MCF 10A (cell line): ENCODE measurements at places on chromosomes 5 and 9.

- DNase-seq = peak; percentile 33
Observed at GRCh38 chr5:125835293-125836172, 587.7 kb upstream of the GRAMD2B start.

DNA sequence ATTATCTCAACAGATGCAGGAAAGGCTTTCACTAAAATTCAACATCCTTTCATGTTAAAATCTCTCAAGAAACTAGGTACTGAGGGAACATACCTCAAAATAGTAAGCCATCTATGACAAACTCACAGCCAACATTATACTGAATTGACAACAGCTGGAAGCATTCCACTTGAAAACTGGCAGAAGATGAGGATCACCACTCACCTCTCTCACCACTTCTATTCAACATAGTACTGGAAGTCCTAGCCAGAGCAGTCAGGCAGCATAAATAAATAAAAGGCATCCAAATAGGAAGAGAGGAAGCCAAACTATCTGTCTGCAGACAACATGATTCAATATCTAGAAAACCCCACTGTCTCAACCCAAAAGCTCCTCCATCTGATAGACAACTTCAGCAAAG, 203.6 kb upstream of the GRAMD2B start:
- DNase-seq = no peak

GRCh38 chr9:122133984-122134535, 25.5 kb downstream of the NDUFA8 start:
- DNase-seq = no peak

DNA sequence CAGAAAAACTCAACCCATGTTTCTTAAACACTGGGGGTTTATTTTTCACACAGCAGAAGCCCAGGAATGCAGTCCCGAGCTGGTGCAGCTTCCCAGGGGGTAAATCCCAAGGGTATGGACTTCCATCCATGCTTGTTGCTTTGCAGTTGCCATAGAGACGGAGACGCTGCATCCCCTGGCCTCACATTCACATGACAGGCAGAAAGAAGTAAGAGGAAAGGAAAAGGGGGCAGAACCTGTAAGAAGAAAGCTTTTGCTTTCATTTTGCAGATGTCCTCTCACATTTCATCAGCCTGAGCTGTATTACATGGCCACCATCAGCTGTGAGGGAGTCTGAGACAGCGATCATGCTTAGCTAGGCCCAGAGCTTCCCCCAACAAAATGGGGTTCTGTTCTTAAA, 321.0 kb downstream of the AGTPBP1 start:
- DNase-seq = no peak

DNA sequence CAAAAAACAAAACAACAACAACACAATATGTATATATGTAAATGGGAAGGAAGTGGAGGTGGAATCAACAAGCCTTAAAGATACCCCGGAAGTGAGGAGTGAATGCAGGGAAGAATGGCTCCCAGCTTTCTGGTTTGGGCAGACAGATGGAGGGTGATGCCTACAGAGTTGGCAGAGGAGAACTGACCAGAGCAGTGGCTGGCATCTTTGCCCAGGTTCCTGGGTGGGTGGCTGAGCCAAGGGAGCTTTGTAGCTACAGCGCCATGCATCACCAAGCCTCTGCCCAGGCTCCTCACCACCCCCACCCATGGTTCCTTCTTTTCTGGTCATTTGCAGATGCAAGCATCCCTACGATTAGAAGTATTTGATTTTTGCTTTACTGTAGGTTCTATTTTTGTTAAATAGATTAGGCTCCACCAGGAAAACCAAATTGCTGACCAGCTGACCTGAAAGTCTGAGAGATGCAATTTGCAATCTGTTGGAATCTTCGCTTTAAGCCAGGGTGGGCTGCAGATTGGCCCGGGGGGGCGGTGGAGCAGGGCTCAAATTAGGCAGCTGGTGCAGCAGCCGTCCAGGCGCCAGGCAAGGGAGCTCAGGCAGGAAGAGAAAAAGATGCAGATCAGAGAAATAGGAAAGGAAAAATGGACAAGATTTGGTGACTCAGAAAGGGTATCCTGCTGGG, 163.3 kb upstream of the TBC1D2 start:
- DNase-seq = no peak

DNA sequence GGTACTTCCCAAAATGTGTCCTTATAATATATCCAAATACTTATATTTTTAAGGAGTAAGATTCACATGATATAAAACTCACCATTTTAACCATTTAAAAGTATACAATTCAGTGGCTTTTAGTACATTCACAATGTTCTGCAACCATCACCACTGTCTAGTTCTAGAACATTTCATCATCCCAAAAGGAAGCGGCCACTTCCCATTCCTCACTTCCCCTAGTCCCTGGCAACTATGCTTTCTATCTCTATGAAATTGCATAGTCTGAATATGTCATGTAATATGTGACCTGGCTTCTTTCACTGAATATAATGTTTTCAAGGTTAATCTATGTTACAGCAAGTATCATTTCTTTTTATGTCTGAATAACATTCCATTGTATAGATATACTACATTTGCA, 615.1 kb upstream of the SGCD start:
- DNase-seq = no peak

- peak; percentile 93 for DNase-seq
Observed at GRCh38 chr5:13985731-13986418, 41.4 kb upstream of the DNAH5 start.

GRCh38 chr5:150085950-150086715, at the start of gene CSF1R:
CSF1R (minus strand) TSS chr5:150086554; CDS start chr5:150086427, 127 bp downstream.
- no peak for DNase-seq

GRCh38 chr9:89998633-89999032, 393.8 kb downstream of the GADD45G start:
- DNase-seq = no peak

- peak; percentile 97 for DNase-seq
Observed at GRCh38 chr5:19534751-19535150, 453.2 kb downstream of the CDH18 start.

DNA sequence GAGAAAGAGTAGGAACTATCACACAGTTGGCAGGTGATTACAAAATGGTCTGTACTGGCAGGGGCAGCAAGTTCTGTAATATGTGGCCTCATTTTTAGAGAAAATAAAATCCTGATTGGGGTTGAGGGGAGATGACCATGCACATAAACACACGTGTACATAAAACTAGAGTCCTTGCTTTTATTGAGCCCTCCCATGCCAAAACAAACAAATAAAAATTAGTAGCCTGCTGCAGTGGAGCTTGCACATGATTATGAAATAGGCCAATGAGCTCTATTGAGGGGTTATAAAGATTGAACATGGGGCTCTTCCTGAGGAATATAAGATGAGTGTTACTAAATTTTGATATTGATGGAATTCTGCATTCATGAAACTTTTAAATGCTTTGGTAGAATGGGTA, 248.4 kb downstream of the ELAVL2 start:
- no peak for DNase-seq

GRCh38 chr5:148595697-148596096, 58.6 kb downstream of the HTR4 start:
- no peak for DNase-seq

DNA sequence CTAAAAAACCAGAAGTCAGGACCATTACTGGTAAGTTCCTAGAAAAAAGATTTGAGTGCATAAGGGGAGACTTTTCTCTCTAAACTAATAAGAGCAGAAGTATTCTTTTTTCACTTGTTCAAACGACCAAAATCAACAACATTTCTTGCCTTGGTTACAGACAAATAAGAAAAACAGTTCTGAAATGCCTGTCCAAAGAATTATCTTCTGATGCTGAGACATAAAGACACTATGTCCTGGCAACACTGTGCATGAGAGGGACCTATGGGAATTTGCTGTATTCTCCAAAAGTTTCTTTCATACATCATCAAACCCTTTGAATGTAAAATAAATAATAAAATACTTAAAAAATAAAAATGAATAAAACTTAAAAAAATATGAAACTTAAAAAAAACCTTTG, 50.4 kb downstream of the ZNF474 start:
- no peak for DNase-seq

DNA sequence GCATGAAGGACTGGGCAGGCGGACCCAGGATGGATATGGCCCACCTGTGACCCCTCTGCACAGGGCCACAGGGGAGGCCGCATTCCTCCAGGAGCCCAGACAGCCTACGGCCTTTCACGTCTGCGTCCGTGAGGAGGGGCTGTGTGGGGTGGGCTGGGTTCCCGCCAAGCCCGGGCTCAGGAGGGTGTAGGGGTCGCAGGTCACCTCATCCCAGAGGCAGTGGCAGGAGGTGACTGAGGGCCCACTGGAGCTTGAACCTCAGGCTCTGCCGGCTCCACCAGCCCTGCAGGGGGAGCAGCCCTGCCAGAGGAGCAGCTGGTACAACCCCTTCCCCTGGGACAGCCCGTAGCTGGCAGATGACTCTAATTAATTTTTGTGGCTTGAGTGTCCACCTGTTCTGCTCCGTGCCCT, 40.7 kb upstream of the CACNA1B start:
- no peak for DNase-seq

- DNase-seq = peak; percentile 6
Observed at GRCh38 chr9:127027694-127028093, 94.7 kb downstream of the ANGPTL2 start.

- DNase-seq = no peak
Observed at GRCh38 chr9:87783180-87783579, 57.3 kb downstream of the CTSL start.

- peak; percentile 87 for DNase-seq
Observed at GRCh38 chr5:178279723-178280438, 47.3 kb upstream of the PHYKPL start.

GRCh38 chr5:59274106-59274636, 619.4 kb downstream of the PDE4D start:
- no peak for DNase-seq

GRCh38 chr9:128034821-128035652, 32.1 kb downstream of the NAIF1 start:
- DNase-seq = peak; percentile 88

DNA sequence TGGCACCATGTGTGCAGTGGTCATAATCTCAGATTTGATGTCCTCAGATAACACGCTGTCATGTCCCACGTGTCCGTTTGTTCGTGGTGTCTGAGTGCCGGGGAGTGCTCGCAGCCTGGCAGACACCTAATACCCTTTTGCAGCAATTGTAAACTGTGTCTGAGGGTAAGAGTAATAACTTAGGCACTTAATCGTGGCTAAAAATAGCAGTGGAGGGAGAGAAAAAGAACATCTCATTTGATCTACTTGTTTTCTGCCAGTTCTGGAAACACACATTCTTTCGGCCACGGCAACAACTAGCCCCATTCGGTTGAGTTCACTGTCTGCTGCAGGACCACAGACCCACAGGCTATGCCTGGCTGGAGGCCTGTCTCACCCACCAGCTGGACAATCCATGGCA, 16.5 kb downstream of the ADCY2 start:
- DNase-seq = no peak

GRCh38 chr5:121199216-121199999, 652.3 kb upstream of the FTMT start:
- DNase-seq = peak; percentile 69

DNA sequence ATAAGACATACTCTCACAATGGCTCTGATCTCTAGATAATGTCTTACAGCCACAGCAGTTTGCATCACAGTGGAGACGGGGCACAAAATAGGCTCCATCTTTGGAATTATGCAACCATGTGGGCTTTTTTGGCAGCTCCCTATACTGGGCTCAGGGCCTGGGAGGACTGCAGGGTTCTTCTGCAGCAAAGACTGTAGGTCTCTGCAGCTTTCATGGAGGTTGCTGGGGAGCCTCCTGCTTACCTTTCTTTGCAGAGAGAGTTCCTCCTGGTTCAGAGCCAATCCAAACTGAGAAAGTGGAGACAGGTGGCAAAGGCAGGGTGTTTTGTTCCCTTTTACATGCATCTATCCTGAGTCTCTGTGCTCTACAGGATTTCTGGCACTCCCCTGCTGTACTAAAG, 558.0 kb downstream of the TLR4 start:
- DNase-seq = no peak

DNA sequence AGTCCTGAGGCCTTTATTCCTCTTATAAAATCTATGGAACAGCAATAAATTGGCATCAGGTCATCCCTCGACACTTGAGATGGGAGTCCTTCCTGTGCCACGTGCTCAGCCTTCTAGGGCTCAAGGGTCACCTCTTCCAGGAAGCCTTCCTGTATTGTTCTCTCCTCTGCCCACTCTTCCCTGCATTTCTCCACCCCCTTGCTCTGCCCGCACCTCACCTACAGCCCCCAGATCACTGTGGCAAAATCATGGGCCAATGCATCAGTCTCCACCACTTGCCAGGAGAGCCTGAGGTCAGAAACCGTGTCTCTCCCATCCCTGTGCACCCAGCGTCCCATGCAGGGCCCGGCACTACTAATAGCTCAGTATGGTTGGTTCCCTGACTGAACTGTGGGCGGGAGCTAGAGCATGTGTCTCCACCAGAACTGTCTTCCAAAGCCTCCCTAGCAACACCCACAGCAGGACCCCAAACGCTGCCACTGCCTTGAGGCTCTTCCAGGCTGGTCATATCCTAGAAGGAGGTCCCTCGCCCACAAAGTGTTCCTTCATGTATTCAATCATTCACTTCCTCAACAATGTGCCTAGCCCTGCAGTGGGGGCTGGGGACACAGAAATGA, 13.5 kb downstream of the DUSP1 start:
- no peak for DNase-seq

- DNase-seq = no peak
Observed at GRCh38 chr9:137892424-137893191, 15.0 kb downstream of the CACNA1B start.

DNA sequence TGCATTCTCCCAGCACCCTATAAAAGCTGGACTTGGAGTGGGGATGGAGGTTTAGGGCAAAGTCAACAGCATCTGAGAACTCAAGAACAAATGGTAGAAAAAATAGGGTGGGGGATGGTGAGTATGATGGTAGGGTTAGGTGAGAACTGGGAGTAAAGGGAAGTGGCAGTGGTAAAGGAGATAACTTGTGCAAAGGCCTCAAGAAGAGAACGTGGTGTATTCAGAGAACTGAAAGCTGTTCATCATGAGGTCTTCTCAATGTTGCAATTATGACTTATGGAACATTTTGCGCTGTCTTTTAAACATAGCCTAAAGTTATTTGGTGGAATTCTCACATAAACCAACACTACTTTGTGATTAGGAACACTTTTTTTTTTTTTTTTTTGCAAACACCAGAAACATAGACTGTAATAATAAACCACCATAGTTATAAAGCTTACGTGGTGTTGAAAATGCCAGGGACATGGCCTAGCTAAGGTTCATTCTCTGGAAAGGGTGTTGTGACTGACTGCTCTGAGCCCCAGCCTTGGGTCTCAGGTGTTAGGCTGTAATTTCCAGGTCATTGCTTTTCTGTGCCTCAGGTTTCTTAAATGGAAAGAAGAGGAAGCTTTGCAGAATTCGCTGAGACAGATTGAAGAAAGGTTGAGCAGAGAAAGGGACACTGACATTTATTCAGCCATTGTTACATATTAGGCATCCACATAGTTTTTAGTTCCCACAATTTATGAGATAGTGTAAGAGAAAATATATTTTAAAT, 19.2 kb upstream of the TXNDC8 start:
- DNase-seq = no peak

GRCh38 chr5:17088051-17088450, 129.4 kb upstream of the BASP1 start:
- DNase-seq = no peak

DNA sequence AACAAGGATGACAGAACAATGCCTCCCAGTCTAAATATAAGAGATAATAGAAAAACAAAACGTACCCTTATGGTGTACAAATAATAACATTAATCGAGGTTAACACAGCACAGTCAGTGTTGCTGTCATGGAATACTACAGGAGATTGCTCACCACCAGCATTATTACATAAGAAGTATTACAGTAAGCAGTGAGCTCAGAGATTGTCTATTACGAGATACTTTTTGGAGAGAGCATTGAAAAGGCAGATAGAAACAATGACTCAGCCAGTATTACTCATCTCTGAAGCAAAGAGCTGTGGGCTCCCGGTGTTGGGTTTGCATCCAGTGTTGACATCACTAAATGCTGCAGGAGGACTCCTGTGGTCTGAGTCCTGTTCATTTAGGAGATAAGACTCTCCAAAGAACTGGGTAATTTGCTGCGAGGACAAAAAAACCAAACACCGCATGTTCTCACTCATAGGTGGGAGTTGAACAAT, 191.9 kb upstream of the SEMA6A start:
- peak; percentile 97 for DNase-seq
